ENCODE measurements at places on chromosomes 5 and 9.
A peak's percentile ranks its signal among the peaks of the same experiment; 100 is the strongest.

DNA sequence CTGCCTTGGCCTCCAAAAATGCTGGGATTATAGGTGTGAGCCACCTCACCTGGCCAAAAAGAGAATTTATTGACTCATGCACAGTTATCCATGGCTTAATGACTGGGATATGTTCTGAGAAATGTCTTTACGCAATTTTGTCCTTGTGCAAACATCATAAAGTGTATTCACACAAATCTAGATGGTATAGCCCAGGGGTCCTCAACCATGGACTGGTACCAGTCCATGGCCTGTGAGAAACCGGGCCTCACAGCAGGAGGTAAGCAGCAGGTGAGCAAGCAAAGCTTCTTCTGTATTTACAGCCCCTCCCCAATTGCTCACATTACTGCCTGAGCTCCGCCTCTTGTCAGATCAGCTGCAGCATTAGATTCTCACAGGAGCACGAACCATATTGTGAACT lies 12.4 kb upstream of the SIL1 start:
- no peak for DNase-seq

DNA sequence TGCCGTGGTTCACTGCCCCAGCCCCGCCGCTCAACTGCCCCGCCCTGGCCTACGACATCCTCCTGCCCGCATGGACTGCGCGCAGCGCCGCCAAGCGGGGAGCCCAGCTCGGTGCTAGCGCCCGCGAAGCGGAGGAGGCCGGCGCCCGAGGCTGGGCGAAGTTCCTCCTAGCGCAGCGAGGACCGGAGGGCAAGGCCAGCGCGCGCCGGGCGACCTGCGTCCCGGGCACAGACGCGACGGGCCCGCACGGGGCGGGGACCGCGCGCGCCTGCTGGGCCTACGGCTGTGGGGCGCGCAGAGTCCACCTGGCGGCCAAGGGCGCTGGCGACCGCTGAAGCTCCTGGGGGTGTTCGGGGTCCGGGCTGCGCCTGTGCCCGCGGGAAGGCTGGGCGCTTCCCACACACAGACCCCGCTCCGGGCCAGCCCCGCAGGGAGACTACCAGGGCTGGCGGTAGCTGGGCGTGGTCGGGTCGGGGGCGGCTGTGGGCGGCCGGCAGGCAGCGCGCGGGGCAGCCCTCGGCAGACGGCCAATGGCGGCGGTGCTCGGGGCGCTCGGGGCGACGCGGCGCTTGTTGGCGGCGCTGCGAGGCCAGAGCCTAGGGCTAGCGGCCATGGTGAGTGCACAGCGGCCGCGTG lies at the start of gene PCBD2:
TSS of gene PCBD2 (plus strand) at position 522 of the 636 bp plus-strand sequence. CDS start at position 531, 9 bp downstream.
- DNase-seq = peak; percentile 95

DNA sequence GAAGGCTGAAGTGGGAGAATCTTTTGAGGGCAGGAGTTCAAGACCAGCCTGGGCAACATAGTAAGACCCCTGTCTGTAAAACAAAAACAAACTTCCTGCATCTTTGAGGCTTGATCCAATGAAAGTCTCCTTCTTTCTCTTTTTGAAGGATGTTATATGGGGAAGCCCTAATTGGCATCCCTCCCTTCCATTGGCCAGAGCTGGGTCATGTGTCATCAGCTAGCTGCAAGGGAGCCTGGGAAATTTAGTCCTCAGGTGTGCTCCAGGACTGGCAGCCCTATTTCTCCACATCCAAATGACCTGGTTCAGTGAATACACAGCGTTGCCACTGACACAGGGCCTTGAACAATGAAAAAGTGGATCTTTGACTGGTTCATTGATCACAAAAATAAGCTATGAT lies 9.0 kb upstream of the IER5L start:
- DNase-seq = no peak

- no peak for DNase-seq
Measured at GRCh38 chr9:16145196-16145950, 592.5 kb downstream of the CCDC171 start.

DNA sequence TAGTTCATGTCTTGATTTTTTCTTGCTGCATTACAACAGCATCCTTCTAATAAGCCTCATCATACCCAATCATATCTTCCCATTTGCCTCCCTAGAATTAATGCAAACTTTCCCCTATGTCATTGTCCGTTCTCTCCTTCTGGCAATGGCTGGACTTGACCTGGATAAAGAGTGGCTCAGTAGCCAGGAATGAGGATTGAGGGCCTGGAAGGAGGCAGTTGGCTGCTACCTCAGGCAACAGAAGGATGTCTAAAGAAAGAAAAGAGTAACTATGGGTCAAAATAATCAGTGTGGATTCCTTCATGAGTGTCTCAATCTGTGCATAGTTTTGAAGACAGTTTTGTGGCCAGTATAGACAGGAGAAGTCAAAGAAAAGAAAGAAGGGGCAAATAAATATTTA lies 209.6 kb downstream of the TRPM3 start:
- DNase-seq = no peak

- DNase-seq = peak; percentile 12
Measured at GRCh38 chr5:154610321-154611154, 132.5 kb upstream of the HAND1 start.

DNA sequence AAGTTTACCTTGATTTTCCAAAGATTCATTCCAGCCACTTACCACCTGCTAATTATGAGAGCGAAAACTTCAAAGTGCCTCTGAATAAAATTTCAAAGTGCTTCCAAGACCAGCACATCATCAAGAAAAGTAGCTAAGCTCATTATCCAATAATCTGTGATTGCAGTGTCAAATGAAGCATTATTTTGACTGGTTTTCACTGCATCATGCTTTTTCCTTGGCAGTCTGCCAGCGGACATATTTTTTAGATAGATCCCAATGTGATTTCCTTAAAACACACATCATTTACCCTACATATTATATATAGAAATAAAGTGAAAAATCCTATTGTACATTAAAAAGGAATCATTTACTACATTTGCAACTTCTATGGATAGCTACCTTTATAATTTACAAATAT lies 508.6 kb upstream of the FAM174A start:
- DNase-seq = no peak

DNA sequence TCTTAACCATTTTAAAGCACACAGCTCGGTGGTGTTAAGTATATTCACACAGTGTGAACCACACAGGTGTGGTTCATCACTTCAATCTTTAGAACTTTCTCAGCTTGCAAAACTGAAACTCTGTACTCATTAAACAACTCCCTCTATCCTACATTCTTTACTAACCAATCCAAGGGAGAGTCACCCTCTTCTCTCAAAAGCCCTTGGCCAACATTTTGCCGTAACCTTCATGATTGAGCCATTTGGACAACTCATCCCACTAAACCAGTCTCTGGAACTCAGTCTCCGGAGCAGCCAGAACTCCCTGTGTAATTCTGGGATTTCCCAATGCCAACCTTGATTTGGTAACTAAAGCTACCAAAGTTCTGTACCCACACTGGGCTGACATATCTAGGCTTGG lies 84.7 kb downstream of the TTC39B start:
- DNase-seq = no peak

DNA sequence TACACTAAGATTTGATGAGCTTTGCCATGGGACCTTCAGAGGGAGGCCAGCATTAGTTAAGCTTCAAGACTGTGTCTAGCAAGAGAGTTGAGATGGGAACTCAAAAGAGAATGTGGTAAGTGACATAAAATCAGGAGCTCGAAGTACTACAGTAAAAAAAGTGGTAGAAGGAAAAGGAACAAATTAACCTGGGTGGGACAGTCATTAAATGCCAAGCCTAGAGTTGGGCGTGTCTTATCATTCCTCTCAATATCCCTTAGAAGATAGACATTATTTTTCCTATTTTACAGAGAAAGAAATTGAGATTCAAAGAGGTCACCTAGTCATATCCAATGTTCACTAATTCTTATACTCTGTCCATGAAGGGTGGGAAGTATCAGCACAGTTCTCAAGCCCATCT lies 3.3 kb upstream of the TXN start:
- DNase-seq = no peak

- DNase-seq = no peak
Measured at GRCh38 chr9:134864821-134865190, 15.8 kb upstream of the FCN2 start.

DNA sequence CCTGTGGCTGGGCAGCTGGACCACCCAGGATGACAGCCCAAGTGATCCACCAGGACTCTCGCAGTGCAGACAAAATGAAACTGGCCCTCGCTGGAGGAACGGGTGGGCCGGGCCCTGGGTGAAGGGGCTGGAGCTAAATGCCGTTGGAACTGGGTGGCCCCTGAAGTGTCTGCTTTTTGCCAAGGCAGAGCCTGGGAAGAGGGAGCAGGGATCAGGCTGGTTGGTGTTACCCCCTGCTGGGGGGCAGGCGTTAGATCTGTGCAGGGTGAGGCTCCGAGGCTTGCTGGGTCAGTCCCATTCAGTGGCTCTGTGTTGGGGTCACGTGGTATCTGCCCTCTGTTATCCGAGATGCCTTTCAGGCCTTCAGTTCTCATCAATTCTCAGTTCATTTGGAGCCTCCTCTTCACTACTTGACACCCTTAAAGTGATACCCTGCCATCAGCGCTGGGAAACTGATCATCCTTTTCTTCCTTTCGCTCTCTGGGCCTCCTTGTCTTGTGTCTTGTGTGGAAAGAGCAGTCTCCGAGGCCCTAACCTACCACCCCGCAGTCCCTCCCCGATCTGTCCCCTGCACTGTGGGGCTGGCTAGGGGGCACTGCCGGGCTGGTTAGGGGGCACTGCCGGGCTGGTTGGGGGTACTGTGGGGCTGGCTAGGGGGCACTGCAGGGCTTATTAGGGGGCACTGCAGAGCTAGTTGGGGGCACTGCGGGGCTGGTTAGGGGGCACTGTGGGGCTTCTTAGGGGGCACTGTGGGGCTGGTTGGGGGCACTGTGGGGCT lies 37.3 kb downstream of the COL5A1 start:
- no peak for DNase-seq

DNA sequence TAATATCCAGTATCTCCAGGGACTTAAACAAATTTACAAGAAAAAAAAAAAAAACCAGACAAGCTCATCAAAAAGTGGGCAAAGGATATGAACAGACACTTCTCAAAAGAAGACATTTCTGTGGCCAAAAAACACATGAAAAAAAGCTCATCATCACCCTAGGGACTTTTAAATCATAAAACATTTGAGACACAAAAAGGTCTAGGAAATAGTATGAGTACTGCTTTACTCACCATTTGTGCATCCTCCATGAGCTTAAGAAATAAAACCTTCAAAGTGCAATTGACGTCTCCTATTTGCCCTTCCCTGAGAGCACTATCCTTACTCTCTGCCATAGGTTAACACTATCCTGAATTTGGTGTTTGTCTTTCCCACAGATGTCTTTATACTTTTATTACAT lies 193.7 kb upstream of the NREP start:
- DNase-seq = no peak

- DNase-seq = no peak
Measured at GRCh38 chr9:89461265-89461664, 36.6 kb downstream of the SEMA4D start.

DNA sequence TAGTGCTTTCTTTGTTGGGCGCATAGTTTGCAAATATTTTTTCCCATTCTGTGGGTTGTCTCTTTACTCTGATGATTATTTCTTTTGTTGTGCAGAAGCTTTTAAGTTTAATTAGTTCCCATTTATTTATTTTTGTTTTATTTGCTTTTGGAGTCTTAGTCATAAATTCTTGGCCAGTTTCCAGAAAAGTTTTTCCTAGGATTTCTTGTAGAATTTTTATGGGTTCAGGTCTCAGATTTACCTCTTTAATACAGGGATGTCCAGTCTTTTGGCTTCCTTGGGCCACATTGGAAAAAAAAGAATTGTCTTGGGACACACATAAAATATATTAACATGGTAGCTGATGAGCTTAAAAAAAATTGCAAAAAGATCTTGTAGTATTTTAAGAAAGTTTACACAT lies 122.0 kb downstream of the WDR70 start:
- no peak for DNase-seq

DNA sequence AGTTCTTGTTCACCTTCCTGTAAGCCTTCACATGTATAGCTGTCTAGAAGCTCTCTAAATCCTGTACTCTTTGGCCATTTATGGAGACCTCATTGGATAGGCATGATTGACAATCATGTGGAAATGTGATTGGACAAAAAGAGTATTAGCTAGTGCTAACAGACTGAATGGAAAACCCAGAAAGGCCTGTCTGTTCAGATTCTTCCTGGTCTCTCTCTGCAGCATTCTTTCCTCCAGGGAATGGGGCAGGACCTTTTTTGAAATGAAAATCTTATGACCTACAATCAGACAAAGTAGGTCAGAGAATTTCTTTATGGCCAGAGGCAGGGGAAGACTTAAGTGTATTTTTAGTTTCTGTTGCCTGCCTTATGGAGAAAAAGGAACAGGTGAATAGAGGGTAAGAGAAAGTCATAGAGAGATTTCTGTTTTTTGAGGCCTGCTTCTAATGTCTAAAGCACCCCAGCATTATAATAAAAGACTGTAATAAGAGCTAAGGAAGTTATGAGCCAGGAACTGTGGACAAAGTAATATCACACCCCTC lies 152.4 kb upstream of the CCDC152 start:
- no peak for DNase-seq

DNA sequence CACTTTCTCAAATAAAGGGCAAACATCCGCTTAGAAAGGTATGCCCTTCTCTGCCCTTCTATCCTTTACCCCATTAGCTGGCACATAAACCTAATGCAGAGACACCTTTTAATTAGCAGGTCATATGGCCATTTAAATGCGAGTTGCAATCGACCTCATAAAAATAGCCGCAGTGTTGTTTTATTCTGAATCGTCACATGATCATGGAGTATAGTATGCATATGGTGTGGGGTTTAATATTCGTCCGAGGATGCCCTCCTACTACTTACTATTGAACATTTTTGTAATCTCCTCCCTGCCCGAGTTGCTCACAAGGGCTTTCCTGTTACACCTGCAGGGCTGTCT lies 72.0 kb downstream of the PIK3R1 start:
- no peak for DNase-seq

GRCh38 chr5:149117970-149118369 lies 23.3 kb upstream of the ABLIM3 start:
- DNase-seq = no peak

DNA sequence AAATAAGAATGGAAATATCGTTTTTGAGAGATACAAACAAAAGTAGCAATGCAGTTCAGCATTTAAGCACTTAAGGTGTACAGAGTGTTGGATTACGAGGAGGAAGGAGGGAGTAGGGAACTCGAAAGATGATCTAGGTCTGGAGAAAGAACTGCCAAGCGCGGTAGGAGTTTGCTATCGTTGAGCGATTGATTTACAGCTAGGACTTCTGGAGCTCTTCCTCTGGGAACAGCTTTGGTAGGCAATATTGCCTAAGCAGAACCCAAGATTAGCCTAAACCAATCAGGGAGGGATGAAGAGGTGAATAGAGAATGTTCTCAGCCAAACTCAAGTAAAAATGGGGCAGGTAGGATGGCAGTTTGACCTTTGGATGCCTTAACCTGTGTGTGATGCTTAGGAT lies 965 bp downstream of the CLTA start:
- no peak for DNase-seq

DNA sequence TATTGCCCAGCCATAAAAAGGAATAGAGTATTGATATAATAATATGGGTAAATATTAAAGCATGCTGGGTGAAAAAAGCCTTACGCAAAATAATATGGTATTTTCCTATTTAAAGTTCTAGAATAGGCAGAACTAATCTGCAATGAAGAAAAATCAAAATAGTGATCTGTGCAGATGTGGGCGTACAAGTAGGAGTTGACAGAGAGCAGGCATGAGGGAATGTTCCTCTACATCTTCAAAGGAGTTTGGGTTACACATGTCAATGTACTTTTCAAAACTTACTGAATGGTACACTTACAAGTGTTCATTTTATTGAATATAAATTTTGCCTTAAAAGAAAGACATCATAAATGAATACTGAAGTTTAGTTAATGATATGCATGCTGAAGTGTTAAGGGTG lies 33.0 kb upstream of the ZBED3 start:
- DNase-seq = no peak

Measured in CD4-positive, alpha-beta T cell (primary cell).